A549 treated with DMSO at 1 μM for 4 hours (cell line): ENCODE measurements at places on chromosomes 4 and X. TPM values are rescaled to one million over a fixed set of nuclear protein-coding genes. Genes with fewer than 3 reads are reported as not detected.

CXCL6 gene
- total RNA-seq: 0.12 TPM in 1 of 5 replicates, not detected in the others

RTL5 gene
- total RNA-seq: 2.3 to 2.8 TPM (median 2.5 TPM) in 5 replicates

SGMS2 gene
- total RNA-seq: 17.9 to 28.0 TPM (median 21.9 TPM) in 5 replicates

MAMLD1 gene
- 11.2 to 12.5 TPM (median 11.5 TPM) in 5 replicates for total RNA-seq

BEND2 gene
- total RNA-seq: 0.03 TPM in 1 of 5 replicates, not detected in the others

CT45A3 gene
- 0.10 to 0.16 TPM in 2 of 5 replicates, not detected in the others for total RNA-seq

FABP2 gene
- not detected in 5 replicates for total RNA-seq
